Type B pancreatic cell (in vitro differentiated cells): ENCODE measurements at places on chromosomes 3 and 15.

DNA sequence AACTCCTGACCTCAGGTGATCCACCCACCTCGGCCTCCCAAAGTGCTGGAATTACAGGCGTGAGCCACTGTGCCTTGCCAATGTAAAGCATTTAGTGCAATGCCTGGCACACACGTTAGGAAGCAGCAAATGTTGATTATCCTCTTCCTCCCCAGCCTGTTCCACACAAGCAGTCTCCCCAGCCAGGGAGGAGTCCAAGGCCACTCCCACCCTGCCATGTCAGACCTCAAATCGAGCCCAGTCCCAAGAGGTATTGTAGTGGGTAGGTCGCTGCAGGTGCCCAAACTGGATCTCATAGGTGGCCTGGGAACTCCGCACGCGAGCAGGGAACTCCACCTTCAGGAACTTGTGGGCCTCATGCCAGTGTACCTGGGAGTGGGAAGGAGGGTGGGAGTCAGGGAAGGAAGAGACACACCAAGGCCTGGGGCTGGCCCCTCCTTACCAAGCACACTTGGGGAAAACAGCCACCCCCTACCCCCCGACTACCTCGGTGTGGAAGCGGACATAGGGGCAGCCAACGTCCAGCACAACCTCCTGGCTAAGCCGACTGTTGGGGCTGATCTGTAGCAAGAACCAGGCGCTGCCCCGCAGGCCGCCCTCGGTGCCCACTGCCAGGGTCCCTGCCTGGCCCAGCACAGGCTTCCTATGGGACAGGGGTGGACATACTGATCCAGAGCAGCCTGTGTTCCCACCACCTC is 10.3 kb downstream of the MAN2C1 start:
- peak; percentile 65 for DNase-seq

DNA sequence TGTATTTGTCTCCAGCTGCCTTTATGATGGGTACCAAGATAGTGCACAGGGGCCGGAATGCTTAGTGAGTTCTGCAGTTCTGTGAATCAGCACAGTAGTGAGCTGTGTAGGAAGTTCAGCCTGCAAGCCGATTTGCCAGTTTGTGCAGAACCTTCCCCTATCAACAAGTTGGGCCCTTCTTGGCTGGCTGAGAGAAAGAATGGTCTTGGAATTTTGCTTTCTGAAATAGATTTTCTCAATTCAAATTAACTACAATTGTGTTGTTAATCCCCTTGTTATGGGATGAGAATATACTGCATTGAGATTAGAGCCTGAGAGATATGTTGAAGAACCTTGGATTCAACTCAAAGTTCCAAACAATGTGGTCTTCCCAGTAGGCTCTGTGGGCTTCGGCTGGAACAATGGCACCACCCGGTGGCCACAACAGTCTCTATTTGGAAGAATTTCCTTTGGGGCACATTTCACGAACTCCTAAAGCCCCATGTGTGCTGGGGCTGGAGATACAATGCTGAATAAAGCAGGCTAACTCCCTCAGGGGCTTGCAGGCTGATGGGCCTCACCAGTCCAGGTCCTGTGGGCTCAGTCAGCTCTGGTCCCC is 59.1 kb downstream of the TRIM42 start:
- no peak for DNase-seq

DNA sequence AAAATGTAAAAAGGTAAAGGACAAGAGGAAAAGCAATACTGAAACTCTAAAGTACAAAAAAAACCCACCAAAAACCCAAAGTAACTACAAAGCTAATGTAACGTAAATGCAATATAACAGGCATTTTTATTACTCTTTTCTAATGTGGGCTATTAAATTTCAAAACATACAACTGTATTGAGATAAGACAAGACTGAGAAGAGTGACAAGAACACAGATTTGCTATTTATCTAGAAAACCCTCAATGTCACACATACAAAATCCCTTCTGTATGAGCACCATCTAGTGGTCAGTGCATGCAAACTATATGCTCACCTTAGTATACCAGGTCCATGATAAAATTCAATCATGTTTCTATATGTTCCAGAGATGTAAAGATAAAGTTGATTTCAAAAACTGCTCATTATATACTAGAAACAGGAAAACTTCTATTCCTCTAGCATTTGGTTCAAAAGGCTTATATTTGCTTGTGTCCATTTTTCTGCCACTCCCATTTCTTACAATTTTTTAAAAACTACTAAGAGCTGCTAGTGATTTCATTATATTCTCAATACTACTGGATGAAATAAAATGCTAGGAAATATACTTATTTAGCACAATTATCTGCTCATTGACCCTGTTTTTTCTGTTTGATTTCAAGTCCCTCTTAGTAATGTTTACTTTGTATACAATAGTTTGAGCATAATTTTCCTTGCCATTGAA is 111.4 kb downstream of the DLG1 start:
- DNase-seq = no peak

DNA sequence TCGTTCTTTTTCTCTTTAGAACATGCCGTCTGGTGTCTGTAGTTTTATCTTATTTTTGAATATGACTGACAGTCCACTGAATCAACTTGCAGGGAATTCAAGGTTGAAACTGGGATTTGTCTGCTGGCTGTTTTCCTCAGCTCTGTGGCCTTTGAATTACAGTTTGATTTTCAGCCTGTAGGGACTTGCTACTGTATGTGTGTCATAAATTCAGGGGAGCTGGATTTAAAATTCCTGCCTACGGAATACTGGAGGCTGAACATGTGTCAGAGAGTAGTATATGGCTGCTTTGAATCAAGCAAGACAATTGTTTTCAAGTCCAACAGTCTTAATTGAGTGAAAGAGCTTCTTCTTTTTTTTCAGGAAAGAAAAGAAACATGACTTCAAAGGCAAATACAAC is 33.9 kb downstream of the RARB start:
- no peak for DNase-seq

- DNase-seq = no peak
Measured at GRCh38 chr15:100900136-100900794, 18.9 kb upstream of the LRRK1 start.

DNA sequence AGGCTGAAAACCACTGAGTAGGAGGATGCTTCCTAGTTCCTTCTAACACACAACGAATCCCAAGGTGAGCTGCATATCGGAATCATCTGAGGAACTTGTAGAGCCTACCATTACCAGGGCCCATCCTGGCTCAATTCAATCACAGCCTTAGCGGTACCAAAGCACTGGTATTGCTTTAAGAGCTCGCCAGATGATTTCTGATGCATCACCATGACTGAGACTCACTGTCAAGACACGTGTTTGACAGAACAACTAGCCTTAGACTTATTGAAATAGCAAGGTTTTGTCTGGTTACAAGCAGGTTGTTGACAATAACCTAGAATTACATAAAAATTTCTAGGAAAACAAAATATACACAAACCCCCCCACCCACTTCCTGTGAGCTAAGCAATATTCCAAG is 68.5 kb downstream of the CBLB start:
- DNase-seq = no peak

GRCh38 chr3:186845756-186846155 is 3.2 kb downstream of the ADIPOQ start:
- DNase-seq = no peak

DNA sequence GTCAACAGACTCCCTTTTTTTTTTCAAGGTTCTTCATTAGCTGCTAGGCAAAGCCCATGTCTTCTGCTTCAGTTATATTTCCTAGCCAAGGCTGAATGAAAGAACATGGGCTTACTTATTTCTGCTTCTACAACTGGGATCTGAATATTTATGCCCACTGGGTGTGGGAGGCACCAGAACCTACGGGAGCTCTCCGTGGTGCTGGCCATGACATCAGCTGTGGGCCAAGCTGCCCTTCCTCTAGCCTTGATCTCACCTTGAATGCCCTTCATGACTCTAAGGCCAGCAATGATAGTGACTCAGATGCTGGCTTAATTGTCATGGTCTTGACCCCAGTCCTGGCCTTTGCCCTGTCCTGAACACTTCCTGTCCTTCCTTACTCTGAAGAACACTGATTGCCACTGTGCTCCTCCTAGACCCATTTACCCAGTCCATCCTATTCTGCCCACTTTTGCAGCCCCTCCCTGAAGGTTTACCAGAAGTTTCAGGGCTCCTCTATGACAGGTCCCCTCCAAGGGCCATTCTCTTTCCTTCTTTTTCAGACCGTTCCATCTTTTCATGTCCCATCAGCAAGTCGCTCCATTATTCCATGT is 32.8 kb upstream of the PRR20G start:
- no peak for DNase-seq

DNA sequence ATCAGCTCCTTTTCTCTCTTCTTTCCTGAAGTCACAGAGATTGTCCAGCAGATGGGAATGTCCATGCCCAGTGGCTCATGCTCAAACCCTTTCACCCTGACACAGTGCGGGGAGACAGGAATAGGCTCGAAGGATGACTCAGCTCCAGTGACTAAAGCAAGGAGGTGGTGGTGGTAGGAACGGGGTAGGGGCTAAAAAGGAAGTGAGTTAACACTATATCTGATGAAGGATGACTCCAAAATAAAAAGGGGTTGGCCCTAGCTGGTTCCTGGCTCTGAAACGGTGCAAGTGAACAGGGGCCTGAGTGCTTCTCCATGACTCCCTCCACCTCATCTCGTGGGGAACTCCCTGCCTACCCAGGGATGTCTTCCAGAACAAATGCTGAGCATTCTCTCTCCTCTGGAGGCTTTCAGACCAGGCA is 167.4 kb upstream of the LPP start:
- no peak for DNase-seq

DNA sequence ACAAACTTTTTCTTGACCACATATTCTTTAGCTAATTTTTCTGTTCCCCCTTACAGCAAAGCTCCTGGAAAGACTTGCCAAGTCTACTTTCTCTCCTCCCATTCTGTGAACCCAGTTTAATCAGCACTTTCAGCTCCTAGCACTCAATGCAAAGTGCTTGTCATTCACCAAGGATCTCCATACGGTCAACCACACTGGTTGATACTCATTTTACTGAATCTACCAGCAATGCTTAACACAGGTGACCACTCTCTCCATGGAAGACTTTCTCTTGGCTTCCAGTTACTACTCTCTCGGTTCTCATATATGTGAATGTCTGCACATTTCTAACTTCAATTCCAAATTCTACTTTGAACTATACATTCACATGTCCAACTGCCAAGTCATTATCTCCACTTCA is 11.7 kb downstream of the MRPL3 start:
- DNase-seq = no peak

DNA sequence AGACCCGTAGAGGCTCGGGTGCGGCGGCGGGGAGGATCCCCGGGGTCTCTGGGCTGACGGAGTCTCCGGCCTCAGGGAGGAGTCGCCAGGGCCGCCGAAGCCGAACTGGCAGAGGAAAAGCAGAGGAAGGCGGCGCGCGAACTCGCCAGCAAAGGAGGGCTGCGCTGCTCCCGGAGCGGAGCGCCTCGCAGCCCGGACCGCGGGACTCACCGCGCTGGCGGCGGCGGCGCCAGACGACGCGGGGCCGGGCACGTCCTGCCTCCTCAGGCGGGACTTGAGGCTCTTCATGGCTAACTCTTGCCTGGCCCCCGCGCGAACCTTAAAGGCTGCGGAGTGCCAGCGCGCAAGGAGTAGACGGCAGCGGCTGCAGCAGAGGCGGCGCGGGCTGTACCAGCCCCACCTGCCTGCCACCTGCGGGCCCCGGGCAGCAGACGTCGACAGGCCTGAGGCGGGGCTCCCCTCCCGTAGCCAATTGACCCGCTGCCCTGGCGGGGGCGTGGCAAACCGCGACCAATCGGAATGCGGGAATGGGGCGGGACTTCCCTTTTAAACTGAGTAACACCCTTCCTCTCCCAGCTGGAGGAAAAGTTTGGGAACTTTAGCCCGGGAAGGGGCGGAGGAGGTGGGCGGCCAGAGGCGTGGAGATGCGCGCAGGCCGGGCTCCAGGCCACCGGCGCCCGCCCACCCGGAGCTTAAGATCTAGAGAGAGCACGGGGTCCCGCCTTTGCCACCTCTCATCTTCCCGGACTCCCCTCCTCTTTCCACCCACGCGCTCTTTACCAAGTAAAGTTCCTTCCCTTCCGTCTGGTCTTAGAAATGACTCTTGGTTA is at the start of gene UACA:
UACA (minus strand) TSS at position 439 of the 830 bp plus-strand sequence; CDS start at position 288, 151 bp downstream.
- DNase-seq = peak; percentile 99

GRCh38 chr3:60055765-60056164 is 1005.9 kb upstream of the CFAP20DC start:
- DNase-seq = no peak

DNA sequence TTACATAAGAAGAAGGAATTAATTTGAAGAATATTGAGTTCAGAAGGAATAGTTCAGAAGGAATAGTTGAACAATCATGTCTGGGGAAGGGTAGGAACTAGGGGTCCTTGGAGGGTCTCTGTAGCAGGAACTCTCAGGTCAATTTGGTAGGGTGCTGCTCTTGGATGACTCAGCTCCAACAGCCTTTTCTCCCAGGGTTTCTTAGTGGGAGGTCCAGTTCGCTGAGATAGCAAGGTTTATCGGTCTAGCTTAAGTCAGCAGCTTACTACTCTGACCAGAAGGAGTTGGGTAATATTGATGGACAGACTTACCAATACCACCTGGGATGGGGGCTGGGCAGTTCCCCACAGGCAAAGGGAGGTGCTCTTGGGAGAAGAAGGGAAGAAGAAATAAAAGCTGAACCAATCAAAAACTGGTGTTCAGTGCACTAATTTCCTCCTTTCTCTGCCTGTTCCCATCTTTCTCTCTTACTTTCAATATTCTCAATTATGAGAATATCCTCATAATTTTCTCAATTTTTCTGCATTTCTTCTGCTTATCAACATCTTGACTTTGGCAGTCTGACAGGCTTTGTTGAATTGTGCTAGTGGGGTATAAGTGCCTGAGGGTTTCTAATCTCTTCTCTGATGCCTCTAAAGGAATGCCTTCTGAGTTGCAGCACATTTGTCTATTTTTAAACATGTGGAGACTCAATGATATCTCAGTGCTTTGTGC is 14.4 kb upstream of the MITF start:
- DNase-seq = no peak

GRCh38 chr15:97459771-97460170 is 500.7 kb upstream of the ARRDC4 start:
- DNase-seq = no peak

GRCh38 chr3:55860049-55860721 is 373.1 kb upstream of the WNT5A start:
- no peak for DNase-seq

DNA sequence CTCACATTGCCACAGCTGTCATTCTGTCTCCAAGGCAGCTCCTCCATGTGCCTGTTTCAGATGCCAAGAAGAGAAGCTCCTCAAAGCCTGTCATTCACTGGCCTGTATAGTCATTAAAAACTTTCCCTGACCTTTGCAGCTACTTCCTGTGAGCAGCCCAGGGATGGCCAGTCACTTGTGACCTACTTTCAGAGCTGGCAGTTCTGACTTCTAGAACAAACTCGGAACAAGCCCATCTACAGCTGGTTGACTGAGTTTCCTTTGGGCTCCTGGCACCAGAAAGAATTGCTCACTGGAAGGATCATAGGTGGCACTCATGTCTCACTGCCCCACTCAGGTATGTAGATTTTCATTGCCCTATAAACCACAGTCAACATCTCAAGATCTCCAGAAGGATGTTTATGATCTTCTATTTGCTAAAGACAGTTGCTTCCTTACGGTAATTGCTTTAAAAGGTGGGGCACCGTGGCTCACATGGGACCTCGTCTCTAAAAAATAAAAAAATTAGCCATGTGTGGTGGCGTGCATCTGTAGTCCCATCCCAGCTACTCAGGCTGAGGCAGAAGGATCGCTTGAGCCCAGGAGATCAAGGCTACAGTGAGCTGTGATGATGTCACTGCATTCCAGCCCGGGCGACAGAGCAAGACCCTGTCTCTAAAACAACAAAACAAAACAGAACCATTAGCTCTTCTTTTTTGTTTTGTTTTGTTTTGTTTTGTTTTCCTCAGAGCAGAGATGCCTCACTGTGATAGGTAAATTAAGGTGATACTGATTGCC is 11.2 kb upstream of the ATP13A3 start:
- no peak for DNase-seq

GRCh38 chr3:69718866-69719586 is 20.2 kb upstream of the MITF start:
- no peak for DNase-seq
